ENCODE measurements at places on chromosomes 11 and 22.

DNA sequence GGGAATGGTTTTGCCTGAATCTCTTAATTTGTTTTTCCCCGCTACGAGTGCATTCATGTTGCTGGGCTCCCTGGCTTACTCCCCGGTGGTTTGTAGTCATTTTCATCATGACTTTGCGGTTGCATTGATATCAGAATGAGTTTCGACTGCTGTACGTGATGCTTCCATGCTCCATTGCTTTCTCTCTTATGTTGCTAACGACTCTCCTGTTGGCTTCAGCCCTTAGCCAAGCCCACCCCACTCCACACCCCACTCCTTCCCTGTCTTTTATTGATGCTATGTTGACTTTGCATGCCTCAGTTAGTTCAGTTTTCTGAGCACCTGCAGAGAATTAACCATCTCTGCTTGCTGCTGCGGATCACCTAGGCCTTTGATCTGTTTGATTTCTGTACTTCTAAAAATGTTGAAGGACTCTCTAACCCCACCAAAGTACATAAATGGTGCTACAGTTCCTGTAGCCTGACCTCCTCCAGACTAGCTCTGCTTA lies 65.3 kb downstream of the ARFGAP2 start:
- DNase-seq = no peak
- no peaks in the 10 kb centered on the region for H3K27me3 ChIP-seq
- H3K27ac ChIP-seq = no peak overlapping the region

DNA sequence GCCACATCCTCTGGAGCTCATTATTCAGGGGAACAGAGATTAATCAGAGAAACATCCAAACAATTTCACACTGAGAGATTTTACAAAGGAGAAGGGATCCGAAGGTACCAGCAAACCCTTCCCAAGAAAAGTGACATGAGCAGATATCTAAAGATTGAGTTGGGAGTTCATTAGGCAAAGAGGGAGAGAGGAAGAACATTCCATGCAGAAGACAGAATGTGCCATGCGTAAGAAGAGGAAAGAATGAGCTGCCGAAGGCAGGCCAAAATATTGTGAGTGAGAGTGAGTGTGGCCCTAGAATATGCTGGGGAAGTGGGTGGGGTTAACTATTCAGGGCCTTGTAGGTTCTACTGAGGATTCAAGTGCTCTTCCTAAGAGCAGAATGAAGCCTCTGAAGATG lies 50.0 kb upstream of the LYVE1 start:
- peaks cover 9% of the 10 kb centered on the region for H3K4me1 ChIP-seq
- H3K27me3 ChIP-seq = no peaks in the 10 kb centered on the region
- H3K36me3 ChIP-seq = no peaks in the 10 kb centered on the region

DNA sequence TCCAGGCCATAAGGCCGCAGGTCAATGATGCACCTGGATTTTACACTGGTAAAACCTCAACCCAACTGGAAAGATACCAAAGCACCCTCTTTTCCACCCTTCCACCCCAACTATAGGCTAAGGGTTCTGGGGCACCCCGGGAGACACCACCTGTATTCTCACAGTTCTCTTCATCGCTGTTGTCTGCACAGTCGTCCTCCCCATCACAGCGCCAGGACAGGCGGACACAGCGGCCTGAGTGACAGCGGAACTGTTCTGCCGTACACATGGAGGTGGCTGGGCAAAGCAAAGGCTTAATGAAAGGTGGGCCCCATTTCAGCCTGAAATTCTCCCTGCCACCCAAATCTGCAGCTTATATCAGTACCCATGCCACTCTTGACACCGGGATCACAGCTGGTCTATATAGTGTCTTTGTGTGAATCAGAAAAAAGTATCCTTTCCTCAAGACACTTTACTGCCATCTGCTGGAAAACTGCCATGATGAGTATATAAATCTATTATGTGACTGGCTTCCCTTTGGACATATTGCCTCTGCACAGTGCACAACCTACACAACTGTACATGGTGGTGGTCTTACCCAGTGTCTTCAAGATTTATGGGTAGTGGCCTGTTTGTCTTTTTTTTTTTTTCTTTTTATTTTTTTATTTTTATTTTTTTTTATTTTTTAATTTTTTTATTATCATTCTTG lies 21.5 kb downstream of the LRP4 start:
- H3K27ac ChIP-seq = no peak overlapping the region
- no peaks in the 10 kb centered on the region for H3K4me1 ChIP-seq
- H3K27me3 ChIP-seq = no peaks in the 10 kb centered on the region
- DNase-seq = peak; percentile 12
- 0 out of 2 replicates have a peak, but pooled peaks cover 5% of the 10 kb centered on the region for H3K36me3 ChIP-seq

GRCh38 chr11:128294671-128295050 lies 292.7 kb downstream of the ETS1 start:
- peaks cover 32% of the 10 kb centered on the region for H3K27me3 ChIP-seq
- H3K27ac ChIP-seq = no peak overlapping the region
- no peak overlapping the region for H3K4me3 ChIP-seq
- DNase-seq = no peak
- H3K4me1 ChIP-seq = no peaks in the 10 kb centered on the region

DNA sequence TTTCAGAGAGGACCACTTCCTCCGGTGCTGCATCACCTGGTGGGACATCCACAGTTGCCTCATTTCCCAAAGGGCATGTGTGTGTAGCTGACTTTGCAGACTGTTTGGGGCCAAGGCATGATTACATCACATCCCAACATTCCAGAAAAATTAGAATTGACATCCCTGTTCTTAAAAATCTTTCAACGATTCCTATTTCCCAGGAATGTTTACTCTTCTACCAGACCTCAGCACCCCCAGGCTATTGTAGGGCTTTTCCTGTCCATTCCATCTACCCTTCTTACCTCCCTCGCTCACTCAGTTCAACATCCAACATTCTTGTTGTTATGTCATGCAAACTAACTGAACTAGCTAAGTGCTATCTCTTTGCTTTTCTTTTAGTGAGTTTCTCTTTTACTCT lies 37.3 kb downstream of the PIWIL4 start:
- no peak overlapping the region for H3K4me3 ChIP-seq
- no peak overlapping the region for H3K27ac ChIP-seq
- no peaks in the 10 kb centered on the region for H3K4me1 ChIP-seq
- no peak for DNase-seq
- H3K27me3 ChIP-seq = no peaks in the 10 kb centered on the region

DNA sequence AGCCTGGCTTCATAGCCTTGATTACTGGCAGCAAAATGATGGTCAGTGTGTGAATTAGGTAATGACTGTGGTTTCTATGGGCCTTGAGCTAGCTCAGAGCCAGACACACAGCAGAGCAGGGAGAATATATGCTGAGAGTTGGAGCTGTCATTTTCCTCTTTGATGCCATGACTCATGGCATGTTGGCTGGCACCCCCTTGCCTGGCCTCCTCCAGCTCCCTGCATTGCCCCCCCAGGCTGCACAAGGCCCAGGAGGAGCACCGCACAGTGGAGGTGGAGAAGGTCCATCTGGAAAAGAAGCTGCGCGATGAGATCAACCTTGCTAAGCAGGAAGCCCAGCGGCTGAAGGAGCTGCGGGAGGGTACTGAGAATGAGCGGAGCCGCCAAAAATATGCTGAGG lies 20.3 kb upstream of the RRM1 start:
- no peaks in the 10 kb centered on the region for H3K36me3 ChIP-seq
- no peaks in the 10 kb centered on the region for H3K4me1 ChIP-seq
- no peak for DNase-seq

- peaks cover 42% of the 10 kb centered on the region for H3K4me1 ChIP-seq
- H3K36me3 ChIP-seq = peaks cover 72% of the 10 kb centered on the region
- H3K4me3 ChIP-seq = no peak overlapping the region
- no peak for DNase-seq
- H3K27ac ChIP-seq = peak overlapping the region; percentile 96
Measured at GRCh38 chr11:62883673-62884072, 3.0 kb downstream of the SLC3A2 start.

GRCh38 chr11:2724104-2724503 lies 24.3 kb upstream of the KCNQ1OT1 start:
- no peaks in the 10 kb centered on the region for H3K36me3 ChIP-seq
- H3K27me3 ChIP-seq = no peaks in the 10 kb centered on the region
- H3K4me1 ChIP-seq = no peaks in the 10 kb centered on the region

GRCh38 chr22:40679249-40679963 lies at the start of gene MCHR1:
Gene MCHR1, plus strand, starts transcription at chr22:40679484. Its CDS starts 169 bp downstream, at chr22:40679653.
- H3K4me3 ChIP-seq = no peak within 1 kb of the TSS
- H3K4me1 ChIP-seq = peaks cover 11% of the 10 kb centered on the region
- no peak within 1 kb of the TSS for H3K27ac ChIP-seq
- no peaks in the 10 kb centered on the region for H3K36me3 ChIP-seq
- DNase-seq = no peak

- peaks cover 37% of the 10 kb centered on the region for H3K4me1 ChIP-seq
- H3K27me3 ChIP-seq = no peaks in the 10 kb centered on the region
- H3K27ac ChIP-seq = no peak overlapping the region
Measured at GRCh38 chr11:69439127-69439526, 42.3 kb upstream of the LINC01488 start.

- no peak overlapping the region for H3K27ac ChIP-seq
- H3K36me3 ChIP-seq = no peaks in the 10 kb centered on the region
- H3K4me1 ChIP-seq = no peaks in the 10 kb centered on the region
- H3K4me3 ChIP-seq = no peak overlapping the region
Measured at GRCh38 chr11:73907191-73907590, 30.4 kb downstream of the PAAF1 start.

GRCh38 chr22:46061124-46061500 lies 84.2 kb upstream of the WNT7B start:
- no peak overlapping the region for H3K27ac ChIP-seq
- H3K27me3 ChIP-seq = no peaks in the 10 kb centered on the region
- H3K36me3 ChIP-seq = no peaks in the 10 kb centered on the region
- no peak for DNase-seq

- no peak overlapping the region for H3K4me3 ChIP-seq
- no peak overlapping the region for H3K27ac ChIP-seq
- DNase-seq = no peak
- no peaks in the 10 kb centered on the region for H3K27me3 ChIP-seq
- H3K4me1 ChIP-seq = no peaks in the 10 kb centered on the region
Measured at GRCh38 chr11:73172992-73173656, 31.0 kb upstream of the FCHSD2 start.

GRCh38 chr11:7889985-7890384 lies 41.1 kb downstream of the OR10A6 start:
- no peaks in the 10 kb centered on the region for H3K36me3 ChIP-seq
- no peaks in the 10 kb centered on the region for H3K4me1 ChIP-seq
- no peak overlapping the region for H3K4me3 ChIP-seq
- H3K27me3 ChIP-seq = peaks cover 36% of the 10 kb centered on the region
- no peak overlapping the region for H3K27ac ChIP-seq

GRCh38 chr11:117070016-117070415 lies 28.2 kb downstream of the SIK3 start:
- DNase-seq = no peak
- no peaks in the 10 kb centered on the region for H3K36me3 ChIP-seq
- no peak overlapping the region for H3K4me3 ChIP-seq
- no peak overlapping the region for H3K27ac ChIP-seq

DNA sequence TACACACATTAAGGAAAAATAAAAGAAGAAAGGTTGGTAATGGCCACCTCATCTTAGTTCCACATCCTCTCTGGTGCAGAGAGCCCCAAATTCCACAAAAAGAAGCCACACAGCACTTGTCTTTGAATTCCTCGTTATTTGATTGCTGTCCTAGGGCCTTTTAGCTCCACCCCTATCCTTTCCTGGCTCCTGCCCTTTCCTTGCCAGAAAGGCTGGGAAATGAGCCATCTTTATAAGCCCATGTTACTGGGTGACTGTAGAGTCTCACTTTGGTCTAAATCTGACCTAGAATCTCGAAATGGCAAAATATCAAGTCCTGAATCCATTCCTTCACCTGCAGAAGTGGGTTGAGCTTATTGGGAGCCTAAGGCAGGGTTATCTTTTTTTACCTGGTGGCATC lies 4.3 kb upstream of the TMEM132A start:
- H3K27me3 ChIP-seq = no peaks in the 10 kb centered on the region
- no peak for DNase-seq
- peaks cover 23% of the 10 kb centered on the region for H3K36me3 ChIP-seq

GRCh38 chr11:117969160-117969991 lies 16.8 kb upstream of the IL10RA start:
- H3K4me3 ChIP-seq = no peak overlapping the region
- no peak overlapping the region for H3K27ac ChIP-seq
- H3K4me1 ChIP-seq = peaks cover 5% of the 10 kb centered on the region
- no peaks in the 10 kb centered on the region for H3K27me3 ChIP-seq
- no peak for DNase-seq

DNA sequence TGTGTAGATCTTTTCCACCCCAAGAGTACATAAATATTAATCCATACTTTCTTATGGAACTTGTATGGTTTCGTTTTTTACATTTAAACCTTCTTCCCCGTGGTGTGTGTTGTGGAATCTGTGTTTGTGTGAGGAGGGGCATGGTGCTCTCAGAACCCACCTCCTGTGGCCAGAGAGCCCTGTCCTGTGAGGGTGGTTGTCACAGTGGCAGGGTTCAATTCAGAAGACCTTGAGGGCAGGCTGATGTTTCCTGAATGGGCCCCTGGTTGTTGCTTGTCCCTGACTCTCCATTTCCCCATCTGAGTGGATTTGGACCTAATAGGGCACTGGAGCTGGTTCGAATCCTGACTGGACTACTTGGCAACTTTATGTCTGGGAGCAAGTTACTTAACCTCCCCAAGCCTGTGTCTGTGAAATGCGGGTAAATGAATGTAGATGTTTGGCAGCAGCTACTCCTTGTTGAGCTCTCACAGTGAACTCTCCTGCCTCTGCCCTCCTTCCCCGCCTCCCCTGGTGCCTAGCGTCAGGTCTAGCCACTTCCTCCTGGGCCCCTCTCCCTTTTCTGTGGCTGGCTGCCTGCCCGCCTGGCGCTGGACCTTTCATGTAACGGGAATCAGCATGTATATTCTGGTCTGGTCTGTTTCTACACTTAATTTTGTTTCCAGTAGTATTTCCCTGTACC lies 7.3 kb downstream of the NEAT1 start:
- no peak overlapping the region for H3K4me3 ChIP-seq
- H3K27ac ChIP-seq = peak overlapping the region; percentile 42
- DNase-seq = no peak
- H3K4me1 ChIP-seq = peaks cover 18% of the 10 kb centered on the region

GRCh38 chr22:49918911-49919881 lies 762 bp downstream of the CRELD2 start:
- H3K27ac ChIP-seq = peak overlapping the region; percentile 93
- H3K4me3 ChIP-seq = peak overlapping the region; percentile 82
- peaks cover 7% of the 10 kb centered on the region for H3K4me1 ChIP-seq
- H3K36me3 ChIP-seq = peaks cover 8% of the 10 kb centered on the region
- H3K27me3 ChIP-seq = no peaks in the 10 kb centered on the region

DNA sequence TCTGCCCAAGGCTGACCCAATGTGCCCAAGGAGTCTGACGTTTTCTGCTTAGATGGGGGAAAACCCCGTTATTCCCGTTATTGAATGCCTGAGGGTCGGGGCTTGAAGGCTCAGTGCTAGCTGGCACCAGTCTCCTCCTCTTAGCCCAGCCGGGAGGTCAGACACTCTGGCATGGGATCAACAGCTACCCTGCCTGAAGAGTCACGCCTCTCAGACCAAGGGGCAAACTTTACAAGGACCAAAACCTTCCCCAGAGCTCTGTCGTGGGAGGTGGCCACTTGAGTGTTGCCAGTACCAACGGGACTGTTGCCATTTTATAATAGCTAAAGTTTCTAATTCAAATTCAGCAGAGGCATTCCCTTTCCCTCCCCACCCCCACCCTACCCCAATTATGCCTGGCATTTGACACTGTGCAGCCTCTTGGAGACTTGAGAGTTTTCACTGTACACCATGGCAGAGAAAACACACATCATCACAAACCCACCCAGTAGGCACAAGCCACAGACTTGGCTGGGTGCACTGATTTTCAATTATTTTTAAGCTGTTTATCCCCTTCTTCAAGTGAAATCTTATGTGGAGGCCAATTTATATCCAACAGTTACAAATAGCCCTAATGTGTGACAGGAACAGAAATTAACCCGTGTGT lies 137.5 kb upstream of the SYT13 start:
- peaks cover 49% of the 10 kb centered on the region for H3K27me3 ChIP-seq
- no peak overlapping the region for H3K4me3 ChIP-seq
- H3K27ac ChIP-seq = no peak overlapping the region
- DNase-seq = no peak
- no peaks in the 10 kb centered on the region for H3K36me3 ChIP-seq
- H3K4me1 ChIP-seq = no peaks in the 10 kb centered on the region
